ENCODE measurements at places on chromosomes 4 and X.

DNA sequence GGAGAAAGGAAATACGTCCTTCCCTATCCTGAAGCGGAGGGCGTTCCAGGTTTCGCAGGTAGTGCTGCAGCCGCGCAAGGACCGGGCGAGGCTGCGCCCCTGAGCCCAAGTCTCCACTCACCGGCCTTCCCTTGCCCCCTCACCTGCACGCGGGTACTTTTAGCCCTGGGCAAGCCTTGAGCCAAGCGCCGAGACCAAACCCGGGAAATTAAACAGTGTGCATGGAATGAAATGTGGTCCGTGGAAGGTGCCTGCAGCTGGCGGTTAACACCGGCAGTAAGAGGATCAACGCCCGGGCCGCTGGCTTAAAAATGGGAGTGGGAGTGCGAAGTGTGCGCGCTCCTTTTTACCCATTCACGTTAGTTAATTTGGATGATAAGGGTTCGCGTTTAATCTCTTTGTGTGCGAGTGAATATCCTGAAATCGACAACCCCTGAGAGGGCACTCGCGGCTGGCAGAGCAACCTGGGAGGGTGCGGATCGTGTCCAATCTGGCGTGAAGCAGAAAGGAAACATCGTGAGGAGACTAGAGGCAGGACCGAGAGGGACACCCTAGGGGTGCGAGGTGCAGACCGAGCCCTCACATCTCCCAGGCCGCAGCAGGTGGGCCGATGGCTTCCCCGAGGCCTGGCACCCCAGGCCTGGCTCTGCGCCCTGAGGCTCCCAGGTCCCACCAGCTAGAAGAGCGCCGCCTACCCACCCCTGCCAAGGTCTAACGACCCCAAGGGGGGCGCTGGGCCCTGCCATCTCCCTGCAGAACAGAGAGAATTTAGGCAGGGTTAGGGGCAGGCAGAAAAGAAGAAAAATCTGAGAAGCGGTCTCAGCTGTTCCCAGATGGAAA is 2.0 kb upstream of the HELT start:
- no peak for DNase-seq

GRCh38 chrX:76253432-76253831 is 80.6 kb downstream of the PBDC1 start:
- DNase-seq = peak; percentile 48

GRCh38 chrX:53018627-53019026 is 30.0 kb upstream of the GPR173 start:
- DNase-seq = no peak

GRCh38 chr4:72338060-72338459 is 231.0 kb downstream of the ADAMTS3 start:
- no peak for DNase-seq

GRCh38 chr4:13944095-13944511 is 316.6 kb upstream of the BOD1L1 start:
- no peak for DNase-seq

- DNase-seq = peak; percentile 61
Observed at GRCh38 chrX:68511255-68511654, 12.4 kb downstream of the YIPF6 start.

DNA sequence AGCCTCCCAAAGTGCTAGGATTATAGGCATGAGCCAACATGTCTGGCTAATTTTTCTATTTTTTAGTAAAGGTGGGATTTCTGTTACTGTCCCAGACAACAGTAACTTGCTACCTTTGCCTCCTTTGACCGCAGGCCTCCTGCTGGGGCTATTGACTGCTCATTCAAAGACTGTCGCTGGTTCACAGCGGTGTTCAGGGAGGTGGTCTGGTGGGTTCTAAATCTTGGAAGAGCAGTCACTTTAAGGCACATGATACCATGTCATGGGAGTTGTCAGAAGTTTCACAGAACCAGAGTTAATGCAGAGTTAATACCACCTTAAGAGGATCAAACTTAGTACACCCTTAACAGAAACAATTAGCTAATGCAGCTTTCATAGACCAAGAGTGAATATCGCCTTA is 3.8 kb downstream of the ASMT start:
- no peak for DNase-seq

GRCh38 chrX:27883468-27884092 is 75.8 kb downstream of the MAGEB10 start:
- DNase-seq = no peak

DNA sequence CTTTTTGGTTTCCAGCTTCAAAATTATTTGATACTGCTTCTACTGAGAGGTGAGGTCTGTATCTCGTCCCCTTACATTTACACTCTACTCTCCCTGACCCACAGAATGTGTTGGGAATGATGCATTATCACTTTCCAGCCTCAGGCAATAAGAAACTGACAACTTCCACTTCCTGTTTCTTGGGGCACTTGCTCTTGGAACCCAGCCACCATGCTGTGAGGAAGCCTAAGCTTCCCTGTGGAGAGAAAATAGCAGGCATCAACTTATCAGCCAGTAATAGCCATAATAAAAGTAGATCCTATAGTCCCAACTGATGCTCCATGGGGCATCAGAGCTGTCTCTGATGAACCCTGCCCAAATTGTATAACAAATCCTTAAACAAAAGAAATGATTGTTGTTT is 32.6 kb downstream of the RELL1 start:
- no peak for DNase-seq

DNA sequence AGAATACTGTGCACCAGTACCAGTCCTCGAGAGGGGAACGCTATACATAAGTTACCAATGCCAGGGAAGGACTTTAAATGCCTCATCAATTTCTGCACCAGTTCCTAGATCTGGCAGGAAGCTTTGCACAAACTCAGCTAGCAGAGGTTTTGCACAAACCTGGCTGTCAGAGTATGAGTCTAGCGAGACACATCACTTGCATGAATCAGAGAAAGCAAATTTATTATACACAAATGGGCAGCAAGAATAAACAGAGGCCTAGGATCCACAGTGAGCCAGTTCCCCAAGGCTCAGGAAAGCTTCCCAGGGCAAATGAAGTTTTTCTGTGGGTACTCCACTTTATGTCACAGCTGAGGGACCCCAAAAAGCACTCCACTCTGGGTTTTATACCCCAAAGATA is 523.5 kb downstream of the CFAP47 start:
- no peak for DNase-seq

GRCh38 chr4:163748449-163748848 is 254.0 kb downstream of the TMA16 start:
- no peak for DNase-seq

- no peak for DNase-seq
Observed at GRCh38 chrX:105229146-105229545, 8.7 kb upstream of the TEX13A start.

- no peak for DNase-seq
Observed at GRCh38 chrX:135273162-135273561, 21.3 kb downstream of the ETDA start.

GRCh38 chr4:94466371-94466770 is 14.6 kb downstream of the PDLIM5 start:
- DNase-seq = no peak

DNA sequence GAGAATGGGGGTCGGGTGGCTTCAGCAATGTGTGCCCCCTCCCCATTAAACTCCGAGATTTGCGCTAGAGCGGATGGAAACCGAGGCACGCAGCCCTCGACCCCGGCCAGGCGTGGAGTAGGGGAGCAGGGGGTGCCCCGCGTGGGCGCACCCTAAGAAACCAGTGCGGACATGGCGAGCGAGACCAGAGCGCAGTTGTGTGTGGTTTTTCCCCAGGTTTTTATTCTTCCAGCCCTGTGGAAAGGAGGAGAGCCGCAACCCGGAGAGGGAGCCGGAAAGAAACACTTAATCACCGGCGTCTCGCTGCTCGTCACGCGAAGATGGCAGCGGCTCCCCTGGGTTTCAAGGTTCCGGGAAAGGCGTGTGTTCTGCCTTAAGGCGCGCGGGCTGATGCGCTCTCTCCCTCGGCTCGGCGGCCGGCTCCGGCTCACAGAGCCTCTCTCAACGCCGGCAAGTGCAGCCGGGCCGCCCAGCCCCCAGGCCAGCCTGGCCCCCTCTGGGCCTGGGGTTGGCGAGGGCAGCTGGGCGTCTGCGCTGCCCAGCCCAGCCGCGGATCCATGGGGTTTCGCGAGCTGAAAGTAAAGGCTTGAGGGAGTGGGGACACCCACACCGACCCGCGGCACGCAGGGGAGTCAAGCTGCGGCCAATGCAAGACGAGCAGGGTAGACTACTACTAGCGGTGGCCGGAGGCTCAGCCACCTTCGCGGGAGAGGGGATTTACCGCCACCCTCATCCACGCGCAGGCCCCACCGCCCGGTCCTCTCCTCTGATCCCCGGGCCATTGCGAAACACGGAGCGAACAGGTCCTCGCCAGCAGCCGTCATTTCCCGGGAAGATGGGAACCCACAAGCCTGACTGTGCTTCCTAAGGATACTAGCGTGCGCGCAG is 74.0 kb upstream of the BCOR start:
- peak; percentile 50 for DNase-seq

GRCh38 chr4:124203613-124204238 is 508.8 kb downstream of the ANKRD50 start:
- DNase-seq = no peak

GRCh38 chr4:47032405-47033106 is 1.2 kb downstream of the GABRB1 start:
- peak; percentile 30 for DNase-seq

DNA sequence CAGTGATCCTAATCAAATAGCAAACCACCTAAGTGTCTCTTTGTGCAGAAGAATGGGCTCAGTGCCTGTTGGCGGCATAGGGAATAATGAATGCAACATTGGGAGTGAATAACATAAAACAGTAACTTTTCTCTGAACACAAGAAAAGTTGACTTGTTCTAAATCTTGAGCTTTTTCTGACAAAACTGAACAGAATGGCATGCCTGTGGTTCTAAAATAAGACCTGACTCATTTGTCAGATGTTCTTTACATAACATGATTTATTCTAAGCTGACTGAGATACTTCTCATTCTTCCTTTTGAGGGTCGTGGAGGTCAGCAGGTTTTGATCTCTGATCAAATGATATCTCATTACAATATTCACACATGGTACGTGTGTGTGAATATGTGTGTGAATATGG is 165.4 kb upstream of the WDR1 start:
- DNase-seq = no peak

DNA sequence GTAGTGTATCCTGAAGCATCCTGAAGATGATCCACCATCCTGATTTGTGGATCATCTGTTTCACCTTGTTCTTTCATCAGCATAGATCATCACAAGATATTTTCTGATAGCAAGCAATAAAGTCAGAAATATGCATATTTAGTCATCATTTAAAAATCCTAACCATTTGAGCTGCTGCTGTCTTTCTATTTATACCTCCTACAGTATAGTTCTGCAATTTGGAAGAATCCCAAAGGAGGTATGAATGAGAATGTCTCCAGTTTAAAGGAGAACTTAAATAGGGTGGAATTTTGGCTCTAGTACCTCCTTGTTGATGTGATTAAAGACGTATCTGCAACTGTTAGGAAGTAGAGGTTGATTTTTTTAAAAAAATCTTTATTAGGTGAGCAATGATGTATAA is 7.6 kb downstream of the SLC25A14 start:
- no peak for DNase-seq

- no peak for DNase-seq
Observed at GRCh38 chr4:16315456-16315855, 89.2 kb upstream of the TAPT1 start.

- DNase-seq = peak; percentile 63
Observed at GRCh38 chr4:38160487-38161207, 200.4 kb downstream of the PTTG2 start.

- DNase-seq = no peak
Observed at GRCh38 chrX:68658530-68658929, 11.1 kb downstream of the STARD8 start.

- no peak for DNase-seq
Observed at GRCh38 chr4:152808670-152809069, 28.9 kb downstream of the ARFIP1 start.

DNA sequence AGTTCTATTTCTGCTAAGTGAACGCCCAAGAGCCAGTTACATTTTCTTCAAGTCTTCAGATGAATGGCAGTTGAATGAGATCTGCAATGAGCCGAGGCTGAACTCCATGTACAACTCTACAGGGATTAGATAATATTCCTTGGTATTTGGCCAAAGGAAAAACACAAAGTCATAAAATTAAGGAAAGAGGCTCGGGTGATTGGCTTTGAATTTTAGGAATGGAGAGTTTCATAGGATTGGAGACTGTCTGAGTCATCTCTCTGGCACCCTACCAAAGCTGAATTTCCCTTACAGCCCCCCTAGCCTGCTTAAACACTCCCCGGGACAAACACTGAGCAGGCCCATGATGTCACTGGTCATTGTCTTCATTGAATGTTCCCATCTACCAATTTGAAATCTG is 188.0 kb upstream of the C1QTNF7 start:
- DNase-seq = no peak

DNA sequence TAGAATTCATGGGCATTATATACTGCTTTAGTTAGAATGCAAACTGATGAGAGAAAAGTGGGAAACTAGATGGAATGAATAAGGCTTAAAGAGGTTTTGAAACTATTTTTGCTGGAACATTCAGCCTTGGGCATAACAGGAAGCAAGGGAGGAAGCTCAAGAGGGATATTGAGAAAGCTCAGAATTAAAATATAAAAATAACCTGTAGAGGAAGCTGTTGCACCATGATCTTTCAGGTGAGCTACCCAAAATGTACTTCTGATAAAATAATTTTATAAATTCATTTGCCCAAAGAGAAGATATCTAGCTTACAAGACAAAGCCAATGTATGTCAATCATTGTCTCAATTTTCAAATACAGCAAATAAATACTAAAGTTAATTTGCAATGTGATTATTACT is 11.3 kb downstream of the GC start:
- no peak for DNase-seq

- DNase-seq = no peak
Observed at GRCh38 chr4:76252271-76252653, 741 bp downstream of the FAM47E start.

DNA sequence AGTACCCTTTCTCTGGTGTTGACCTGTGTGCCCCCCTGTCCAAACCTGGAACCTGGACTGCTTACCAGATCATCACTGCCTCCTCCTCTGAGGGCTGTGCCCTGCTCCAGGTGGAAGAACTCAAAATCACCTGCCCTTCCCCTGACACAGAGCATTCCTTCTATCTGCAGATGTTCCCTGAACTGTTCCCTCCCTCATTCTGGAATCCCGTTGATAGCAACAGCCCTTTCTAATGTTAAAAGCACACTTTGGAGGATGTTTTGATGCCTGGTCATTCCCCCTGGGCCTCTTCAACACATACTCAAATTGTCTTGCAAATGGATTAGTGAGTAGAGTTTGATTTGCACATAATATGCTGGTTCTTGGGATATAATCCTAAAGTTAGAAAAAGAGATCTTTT is 225.8 kb downstream of the FGF13 start:
- DNase-seq = no peak

DNA sequence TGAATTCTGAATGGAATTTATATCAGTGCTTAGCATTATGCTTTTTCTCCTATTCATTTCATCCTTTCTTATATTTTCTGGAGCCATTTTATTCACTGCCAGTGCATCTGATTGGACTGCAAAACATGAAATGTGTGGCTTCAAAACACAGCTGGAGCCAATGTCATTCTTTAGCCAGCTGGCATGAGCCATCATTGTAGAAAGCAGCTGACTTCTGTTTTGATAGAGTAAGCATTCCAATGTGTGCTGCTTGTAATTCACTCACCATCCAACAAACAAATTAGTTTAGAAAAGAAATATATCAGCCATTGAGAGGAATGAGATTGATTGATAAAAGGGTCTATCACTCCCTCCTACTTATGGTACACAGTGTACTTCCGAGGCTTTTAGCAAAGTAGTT is 2616.0 kb downstream of the ARAP2 start:
- no peak for DNase-seq

- no peak for DNase-seq
Observed at GRCh38 chrX:16604337-16604736, 45.6 kb upstream of the S100G start.

GRCh38 chr4:93346840-93347239 is 481.7 kb upstream of the ATOH1 start:
- no peak for DNase-seq

All from NAMALWA (cell line).